ENCODE measurements at places on chromosomes 6 and 20.

- no peak for DNase-seq
Measured at GRCh38 chr6:54802775-54803634, 43.6 kb upstream of the FAM83B start.

GRCh38 chr6:134267917-134268361 lies 50.0 kb downstream of the SGK1 start:
- DNase-seq = no peak

GRCh38 chr6:17585766-17586490 lies 14.2 kb upstream of the FAM8A1 start:
- no peak for DNase-seq

DNA sequence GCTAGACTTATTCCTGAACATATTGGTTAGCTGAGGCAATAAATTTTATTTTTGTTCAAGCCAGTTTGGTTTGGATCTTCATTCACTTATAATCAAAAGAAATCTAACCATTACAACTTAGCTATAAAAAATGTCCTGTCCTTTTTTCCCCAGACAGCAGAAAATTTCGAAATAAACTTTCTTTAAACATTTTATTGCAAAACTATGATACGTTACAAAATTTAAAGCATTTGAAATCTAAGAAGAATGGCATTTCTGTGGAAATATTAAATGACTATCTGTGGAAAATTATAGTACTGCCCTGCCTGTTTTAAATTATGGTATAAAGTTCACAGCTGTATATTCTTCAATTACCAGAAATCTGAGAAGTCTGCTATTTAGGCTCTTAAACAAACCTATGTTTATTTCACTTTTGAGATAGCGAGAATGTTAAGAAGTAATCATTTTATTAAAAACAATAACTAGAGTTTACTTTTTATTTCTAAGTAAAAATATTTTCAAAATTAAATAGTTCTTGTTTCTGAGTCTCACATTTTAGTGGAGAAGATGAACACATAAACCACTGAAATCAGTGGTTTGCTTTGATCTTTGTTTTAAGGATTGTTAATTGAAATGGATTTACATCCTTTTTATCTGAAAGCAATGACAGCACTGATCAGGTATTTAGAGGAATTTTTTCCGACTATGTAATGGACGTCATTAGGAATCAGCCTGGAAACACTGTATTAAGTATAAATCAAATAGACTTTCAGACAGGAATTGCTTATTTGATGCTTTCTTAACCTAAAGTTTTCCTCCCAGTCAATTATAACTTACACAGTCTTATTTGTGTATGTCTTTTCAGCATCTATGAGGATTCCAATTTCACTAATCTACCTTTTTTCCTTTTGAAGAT lies 553.7 kb downstream of the COL12A1 start:
- no peak for DNase-seq

GRCh38 chr20:49661560-49662329 lies 51.9 kb downstream of the B4GALT5 start:
- no peak for DNase-seq

DNA sequence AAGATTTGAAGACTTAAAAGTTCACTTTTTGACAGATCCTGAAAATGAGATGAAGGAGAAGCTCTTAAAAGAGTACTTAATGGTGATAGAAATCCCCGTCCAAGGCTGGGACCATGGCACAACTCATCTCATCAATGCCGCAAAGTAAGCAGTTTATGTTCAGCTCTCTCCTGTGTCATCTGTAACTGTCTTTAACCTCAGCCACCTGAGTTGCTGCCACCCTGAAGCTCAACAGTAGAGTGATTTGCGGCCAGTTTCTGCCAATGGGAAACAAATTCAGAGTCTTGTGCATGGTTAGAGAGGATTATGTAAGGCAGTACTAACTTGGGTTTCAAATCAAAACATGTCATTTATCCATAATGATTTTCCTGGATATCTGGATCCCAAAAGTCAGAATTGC lies 10.1 kb downstream of the TNFAIP3 start:
- DNase-seq = no peak

- no peak for DNase-seq
Measured at GRCh38 chr20:62543470-62544302, 67.9 kb upstream of the GATA5 start.

- peak; percentile 67 for DNase-seq
Measured at GRCh38 chr6:142945446-142946180, 637 bp upstream of the HIVEP2 start.

DNA sequence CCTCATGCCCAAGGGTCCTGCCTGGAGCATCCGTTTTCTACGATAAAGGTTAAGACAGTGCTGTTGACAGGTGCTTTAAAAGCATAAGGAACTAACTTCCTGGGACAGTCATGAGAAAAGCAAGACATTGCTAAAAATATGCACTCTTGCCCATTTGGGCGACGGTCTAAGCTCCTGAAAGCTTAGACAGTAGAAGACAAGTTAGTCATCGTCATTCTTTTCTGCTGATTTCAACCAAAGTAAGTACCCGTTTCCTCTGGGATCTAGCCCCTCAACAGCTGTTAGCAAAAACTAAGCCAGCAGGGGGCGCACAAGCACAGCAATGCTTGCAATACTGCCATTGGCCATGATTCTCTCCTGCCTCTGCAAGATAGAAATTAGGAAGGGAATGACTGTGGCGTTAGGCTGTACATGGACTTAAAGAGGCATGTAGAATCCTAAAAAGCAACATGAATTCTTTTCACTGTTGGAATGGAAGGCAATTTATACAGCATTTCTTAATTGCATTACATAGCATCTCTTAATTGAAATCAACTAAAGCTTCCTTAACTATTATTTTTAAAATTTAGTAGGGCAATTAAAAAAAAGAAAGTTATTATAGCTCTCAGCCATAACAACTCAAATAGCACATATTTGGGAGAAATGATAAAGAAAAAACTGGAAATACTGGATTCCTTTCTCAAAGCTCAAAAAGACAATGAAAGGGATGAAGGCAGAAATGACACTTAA lies 147.8 kb upstream of the RALGAPA2 start:
- peak; percentile 71 for DNase-seq

- DNase-seq = no peak
Measured at GRCh38 chr20:50484271-50484976, 25.8 kb upstream of the PTPN1 start.

GRCh38 chr6:47743744-47744143 lies 38.1 kb upstream of the OPN5 start:
- DNase-seq = no peak

DNA sequence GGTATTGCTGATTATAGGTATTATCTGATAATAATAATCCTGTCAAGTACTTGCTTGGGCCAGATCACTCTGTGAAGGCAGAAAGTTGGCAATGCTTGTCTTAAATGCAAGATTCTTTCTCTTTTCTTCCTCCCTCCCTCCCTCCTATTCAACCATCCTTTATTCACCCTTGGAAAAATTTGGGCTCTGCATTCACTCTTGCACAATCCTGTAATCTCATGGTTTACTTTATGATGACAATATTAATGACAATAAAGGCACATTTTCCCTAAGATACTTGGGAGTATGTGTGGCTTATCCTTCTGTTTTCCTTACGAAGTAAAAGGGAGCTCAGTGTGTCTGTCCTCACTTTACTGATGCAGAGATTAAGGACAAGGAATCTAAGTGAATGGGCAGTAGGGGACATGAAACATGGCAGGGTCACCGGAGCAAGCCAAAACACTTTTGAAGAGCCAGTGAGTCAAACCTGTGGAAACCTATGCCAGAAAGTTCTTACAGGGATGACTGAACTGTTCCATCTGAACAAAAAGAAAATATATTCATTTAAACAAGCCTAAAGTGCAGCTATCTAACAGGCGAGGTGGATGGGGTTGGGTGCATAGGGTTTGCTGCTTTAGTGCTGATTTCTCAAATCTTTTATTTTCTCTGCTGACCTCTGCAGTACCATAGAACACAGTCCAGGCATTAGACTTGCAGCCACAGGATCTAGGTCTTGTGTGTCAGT lies 14.6 kb upstream of the RIPOR2 start:
- no peak for DNase-seq

DNA sequence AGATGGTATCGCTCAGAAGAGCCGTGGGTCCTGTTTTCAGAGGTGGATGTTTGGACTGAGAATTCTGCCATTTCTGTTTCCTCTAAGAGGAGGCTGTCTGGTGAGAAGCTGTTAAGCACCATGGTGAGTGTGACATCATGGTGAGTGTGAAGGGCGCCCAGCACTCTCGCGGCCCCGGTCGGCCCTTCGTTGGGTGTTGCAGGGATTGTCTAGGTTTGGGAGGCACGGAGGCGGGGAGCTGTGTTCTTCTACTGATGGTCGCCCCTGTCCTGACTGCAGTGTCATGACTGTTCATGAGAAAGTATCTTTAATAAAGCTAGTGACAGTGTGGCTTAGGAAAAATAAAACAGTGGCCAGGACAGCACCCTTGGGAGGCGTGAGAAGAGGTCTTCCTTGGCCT lies 70.4 kb downstream of the NOL4L start:
- DNase-seq = no peak

DNA sequence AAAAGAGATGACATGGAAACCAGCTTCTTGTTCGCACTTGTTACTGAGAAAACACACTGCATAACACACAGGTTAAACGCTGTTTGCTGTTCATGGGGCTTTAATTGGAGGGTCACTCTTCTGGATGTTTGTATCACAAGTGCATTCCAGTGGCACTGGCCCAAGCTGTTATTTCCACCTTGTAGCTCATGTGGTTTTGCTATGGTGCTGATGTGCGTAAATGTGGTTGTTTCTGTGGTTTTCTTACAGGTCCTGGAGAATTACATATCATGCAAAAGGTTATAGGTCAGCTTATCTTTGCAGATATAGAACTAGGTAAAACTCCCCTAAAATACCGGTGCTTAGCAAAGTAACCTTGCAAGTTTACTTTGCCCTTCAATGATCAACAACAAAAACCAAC lies 89.3 kb upstream of the AHI1 start:
- DNase-seq = no peak

DNA sequence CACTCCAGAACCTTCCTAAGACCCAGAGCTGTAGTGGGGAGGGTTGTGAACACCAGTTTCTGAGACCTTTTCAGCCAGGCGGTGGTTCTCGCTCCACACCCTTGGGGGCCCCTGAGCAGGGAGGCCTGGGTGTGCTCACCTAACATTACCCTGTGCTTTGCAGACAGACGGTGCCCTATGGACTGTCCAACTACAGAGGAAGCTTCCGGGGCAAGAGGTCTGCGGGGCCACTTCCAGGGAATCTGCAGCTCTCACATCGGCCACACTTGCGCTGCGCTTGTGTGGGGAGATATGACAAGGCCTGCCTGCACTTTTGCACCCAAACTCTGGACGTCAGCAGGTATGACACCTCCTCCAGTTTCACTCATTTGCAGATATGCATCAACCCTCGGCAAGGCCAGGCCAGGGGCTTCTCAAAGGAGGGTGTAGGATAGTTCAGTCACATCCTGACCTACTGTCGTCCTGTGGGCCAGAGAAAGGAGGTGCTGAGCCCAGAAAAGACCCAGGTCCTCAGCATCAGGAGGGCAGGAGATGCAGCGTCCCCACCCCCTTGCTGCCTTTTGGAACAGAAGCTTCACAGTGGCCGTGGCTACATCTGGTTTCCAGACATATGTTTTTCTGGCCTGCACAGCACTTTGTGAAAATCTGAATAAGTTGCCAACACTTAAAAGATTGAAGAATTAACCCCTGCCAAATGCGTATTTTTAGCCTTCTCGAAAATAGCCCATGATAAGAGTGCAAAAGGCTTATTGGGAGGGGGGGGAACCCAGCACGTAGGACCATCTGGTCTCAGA lies 20.6 kb downstream of the EDN3 start:
- DNase-seq = no peak

DNA sequence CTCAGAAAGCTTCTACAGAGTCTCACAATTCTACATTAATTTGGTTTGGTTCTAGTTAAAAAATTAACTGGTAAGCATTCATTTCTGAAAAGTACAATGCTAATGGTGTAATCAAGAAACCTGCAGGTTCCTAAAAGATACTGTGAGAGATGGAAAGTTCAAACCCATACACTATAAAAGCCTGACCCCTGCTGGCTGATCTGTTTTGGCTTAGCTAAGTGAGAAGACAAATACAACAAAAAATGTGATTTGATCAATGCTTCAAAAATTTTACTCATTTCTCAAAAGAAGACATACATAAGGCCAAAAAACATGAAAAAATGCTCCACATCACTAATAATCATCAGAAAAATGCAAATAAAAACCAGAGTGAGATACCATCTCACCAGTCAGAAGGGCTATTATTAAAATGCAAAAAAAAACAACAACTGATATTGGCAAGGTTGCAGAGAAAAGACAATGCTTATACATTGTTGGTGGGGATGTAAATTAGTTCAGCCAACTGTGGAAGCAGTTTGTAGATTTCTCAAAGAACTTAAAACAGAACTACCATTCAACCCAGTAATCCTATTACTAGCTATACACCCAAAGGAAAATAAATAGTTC lies 102.8 kb downstream of the MOXD1 start:
- peak; percentile 8 for DNase-seq

DNA sequence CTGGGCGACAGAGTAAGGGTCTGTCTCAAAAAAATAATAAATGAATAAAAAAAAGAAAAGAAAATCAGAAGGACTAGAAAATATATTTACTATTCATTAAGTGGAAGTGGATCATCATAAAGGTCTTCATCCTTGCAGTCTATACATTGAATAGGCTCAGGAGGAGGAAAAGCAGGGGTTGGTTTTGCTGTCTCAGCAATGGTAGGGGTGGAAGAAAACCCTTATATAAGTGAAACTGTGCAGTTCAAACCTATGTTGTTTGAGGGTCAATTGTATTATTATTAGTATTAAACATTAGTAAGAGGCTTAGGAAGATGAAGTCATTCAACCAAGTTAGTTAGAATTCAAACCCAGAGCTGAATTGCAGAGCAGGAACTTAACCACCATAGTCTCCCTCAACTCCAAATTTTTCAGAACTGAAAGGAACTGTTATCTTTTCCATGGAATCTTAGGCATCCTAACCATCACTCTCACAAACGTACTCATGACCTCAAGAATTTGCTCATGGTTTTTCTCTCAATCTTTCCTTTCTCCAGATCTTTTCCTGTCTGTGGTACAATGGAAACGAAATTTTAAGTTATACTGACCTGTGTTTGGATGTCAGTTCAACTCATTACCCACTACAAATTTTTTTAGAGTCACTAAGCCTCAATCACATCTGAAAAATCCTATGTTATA lies 7.7 kb upstream of the SMIM13 start:
- DNase-seq = no peak

GRCh38 chr6:10403385-10404106 lies 11.3 kb downstream of the TFAP2A start:
- no peak for DNase-seq

Measured in effector CD8-positive, alpha-beta T cell (primary cell).